ENCODE measurements at places on chromosomes 12 and 14. TPM values are rescaled to one million over a fixed set of nuclear protein-coding genes. Genes with fewer than 3 reads are reported as not detected.

GRCh38 chr14:57823015-57823660 is 42.8 kb downstream of the SLC35F4 start:
- no peak for DNase-seq

DNA sequence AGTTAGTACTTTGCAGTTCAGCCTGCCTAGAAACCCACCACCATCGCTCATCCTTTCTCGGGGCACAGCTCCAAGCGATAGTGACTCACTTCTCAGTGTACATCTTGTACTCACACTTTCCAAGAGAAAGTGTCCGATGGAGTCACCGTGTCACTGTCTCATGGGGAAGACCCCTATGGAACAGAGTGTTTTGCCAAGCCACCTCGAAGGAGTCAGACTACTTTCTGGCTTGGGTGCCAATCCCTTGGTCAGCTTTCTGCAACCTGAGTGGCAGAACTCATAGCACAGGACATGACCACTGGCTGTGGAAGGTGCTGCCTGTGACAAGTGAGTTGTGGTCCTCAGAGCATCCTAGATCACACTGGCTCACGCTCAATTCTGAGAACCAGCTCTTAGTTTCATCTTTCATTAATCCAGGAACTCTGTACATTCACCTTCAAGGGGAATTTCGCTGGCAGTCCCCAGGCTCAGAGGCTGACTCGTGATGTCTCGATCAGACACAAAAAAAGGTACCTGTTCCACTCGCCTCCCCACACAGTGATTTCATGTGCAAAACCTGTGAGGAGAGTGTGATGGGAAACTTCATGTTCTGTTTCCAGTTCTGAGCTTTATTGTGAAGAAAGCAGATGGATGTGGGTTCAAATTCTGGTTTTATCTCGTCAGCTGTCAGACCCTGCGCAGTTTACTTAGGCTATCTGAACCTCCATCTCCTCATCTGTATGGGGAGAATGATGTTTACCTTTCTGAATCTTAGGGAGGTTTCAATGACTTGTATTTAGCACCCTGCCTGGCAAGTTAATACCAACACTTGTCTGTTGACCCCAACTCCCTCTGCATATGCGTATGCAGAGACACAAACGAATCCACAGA is 127.3 kb upstream of the CCND2 start:
- DNase-seq = no peak

DNA sequence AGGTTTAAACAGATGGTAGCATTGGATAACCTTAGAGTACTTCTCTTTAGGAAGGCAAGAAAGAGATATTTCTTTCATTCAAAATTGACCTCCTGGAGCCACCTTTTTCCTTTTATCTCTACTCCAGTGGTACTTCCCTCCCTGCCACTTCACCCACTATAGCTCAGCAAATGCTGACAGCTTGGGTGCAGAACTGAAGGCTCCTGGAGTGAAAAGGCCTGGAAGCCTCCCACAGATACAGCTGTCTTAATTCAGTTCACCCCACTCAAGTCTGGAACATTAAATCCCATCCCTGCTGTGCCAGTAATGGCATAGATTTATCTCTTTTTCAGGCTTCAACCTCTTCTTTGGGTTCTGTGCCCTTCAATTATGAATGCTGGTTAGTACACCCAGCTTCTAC is 140.3 kb downstream of the NEDD1 start:
- no peak for DNase-seq

- DNase-seq = peak; percentile 75
These were observed 7.1 kb upstream of the ARL1 start for GRCh38 chr12:101414533-101415119.

DNA sequence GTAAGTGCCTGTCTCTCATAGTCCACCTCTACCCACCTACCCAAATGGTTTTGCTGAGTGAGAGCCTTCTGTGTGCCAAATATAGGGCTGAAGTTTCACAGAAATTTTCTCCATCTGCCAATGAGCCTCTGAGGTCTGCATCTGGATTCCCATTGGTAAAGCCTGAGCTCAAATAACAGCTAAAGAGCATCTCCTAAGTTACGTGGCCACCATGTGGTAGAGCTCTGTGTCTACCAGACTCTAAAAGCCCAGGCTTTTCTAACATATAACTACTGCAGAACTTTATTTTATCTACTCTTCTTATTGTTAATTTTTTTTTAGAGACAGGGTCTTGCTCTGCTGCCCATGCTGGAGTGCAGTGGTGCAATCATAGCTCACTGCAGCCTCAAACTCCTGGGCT is 16.0 kb downstream of the AMDHD1 start:
- no peak for DNase-seq

DNA sequence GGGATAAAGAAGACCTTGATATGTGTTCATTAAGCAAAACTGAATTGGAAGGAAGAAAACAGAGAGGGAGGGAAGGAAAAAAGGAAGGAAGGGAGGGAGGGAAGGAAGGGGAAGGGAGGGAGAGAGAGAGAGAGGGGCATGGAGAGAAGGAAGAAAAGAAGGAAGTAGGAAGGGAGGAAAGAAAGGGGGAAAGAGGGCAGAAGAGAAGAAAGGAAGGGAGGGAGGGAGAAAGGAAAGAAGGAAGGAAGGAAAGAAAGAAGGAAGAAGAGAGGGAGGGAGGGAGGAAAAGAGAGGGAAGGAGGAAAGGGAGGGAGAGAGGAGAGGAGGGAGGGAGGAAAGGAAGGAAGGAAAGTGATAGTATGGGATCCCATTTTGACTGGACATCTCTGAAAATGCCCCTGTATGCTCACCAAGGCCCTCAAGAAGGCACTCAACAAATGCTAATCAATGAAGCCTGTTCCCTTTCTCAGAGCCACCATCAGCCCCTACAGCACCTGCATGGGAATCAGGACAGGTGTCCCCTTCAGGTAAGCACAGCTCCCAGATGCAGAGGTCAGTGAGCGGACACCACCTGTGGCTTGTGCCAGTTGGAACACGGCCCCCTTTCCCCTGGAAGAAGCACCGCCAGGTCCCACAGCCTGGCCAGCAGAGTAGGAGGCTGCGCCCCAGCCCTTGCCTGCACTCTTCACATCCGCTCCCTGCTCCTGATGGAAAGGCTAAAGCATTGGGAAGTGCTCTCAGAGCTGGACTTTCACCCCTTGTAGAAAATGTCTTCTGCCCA is 161.4 kb upstream of the DIO3 start:
- DNase-seq = no peak

GRCh38 chr14:36339816-36340215 is 19.4 kb upstream of the MBIP start:
- no peak for DNase-seq

GRCh38 chr14:43132441-43132840 is 1374.6 kb downstream of the FSCB start:
- no peak for DNase-seq

DNA sequence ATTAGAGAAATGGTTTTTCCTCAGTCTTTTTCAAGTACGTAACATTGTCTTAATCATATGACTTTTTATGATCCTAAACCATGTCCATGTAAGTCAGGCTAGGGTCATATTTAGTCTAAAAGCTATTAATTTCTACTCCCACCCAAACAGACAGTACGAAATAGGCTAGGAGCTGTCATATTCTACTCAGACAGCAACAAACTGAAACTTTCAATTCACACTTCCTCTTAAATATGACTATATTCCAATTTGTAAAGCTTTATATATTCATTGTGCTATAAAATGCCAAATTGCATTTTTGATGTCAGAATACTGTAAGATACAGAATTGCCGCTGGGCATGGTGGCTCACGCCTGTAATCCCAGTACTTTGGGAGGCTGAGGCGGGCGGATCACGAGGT is 3.5 kb downstream of the NUP37 start:
- no peak for DNase-seq

GRCh38 chr12:122354958-122355641 is 67.4 kb downstream of the CLIP1 start:
- DNase-seq = no peak

- peak; percentile 65 for DNase-seq
These were observed 54.9 kb upstream of the OVCH1 start for GRCh38 chr12:29552324-29552927.

DNA sequence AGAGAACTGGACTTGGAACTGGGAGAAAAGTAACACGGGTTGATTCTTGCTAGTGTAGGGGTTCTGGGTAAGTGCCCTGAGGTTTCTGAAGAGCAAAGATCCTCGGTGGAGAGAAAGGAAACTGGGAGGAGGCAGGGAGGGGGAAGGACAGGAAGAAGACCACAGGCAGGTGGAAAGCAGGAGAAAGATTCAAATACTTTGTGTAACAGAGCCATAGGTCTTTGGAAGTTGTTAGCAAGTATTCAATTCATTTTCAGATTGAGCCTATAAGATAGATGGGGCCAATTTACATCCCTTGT is 1.3 kb downstream of the PNP start:
- no peak for DNase-seq

- no peak for DNase-seq
These were observed 87.8 kb downstream of the KTN1 start for GRCh38 chr14:55667801-55668200.

DNA sequence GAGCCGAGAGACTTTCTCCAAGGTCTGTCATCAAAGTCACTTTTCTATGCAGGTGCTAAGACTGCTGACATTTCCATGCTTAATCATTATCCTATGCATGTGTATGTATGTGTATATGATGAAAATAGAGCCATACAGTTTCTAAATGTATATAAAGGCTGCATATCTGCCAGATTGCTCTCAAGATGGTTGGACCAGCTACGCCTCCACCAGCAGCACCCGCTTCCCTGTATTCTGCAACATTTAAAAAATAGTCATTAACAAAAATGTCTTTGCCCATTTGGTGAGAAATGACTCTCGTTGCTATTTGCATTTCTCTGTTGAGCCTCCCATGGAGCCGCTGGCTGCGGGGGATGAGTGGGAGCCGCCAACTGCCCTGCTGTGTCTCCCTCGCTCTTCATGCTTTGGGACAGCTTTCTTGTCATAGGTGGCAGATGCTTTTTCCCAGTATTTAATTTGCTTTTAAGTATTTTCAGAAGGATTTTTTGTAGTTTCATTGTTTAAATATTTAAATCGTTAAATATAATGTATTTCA is 54.7 kb downstream of the DYNC1H1 start:
- no peak for DNase-seq

DNA sequence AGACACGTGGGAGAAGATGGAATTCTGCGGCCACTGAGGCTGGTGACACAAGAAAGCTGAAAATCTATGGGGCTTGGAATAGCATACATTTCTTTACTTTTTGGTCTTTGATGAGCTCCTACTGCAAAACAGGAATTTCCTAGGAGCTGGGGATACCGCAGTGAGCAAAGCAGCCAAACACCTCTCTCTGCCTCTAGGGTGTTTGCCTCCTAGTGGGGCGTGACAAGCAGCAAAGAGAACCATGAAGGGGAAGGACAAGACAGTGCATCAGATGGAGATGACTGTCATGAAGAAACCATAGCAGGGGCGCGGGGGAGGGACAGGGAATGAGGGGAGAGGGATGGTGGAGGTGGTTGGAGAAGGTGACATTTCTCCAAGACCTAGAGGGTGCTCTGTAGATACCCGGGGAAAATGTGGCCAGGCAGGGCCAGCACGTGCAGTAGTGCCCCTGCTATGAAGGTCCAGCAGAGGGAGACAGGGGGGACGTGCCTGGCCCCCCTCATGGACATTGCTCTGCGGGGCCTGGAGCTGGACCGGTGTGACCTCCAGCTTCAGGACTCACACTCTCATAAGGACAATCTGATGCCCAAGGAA is 58.6 kb downstream of the SERPINA3 start:
- DNase-seq = no peak

- DNase-seq = peak; percentile 12
These were observed 132.1 kb upstream of the PDZRN4 start for GRCh38 chr12:41055875-41056577.

DNA sequence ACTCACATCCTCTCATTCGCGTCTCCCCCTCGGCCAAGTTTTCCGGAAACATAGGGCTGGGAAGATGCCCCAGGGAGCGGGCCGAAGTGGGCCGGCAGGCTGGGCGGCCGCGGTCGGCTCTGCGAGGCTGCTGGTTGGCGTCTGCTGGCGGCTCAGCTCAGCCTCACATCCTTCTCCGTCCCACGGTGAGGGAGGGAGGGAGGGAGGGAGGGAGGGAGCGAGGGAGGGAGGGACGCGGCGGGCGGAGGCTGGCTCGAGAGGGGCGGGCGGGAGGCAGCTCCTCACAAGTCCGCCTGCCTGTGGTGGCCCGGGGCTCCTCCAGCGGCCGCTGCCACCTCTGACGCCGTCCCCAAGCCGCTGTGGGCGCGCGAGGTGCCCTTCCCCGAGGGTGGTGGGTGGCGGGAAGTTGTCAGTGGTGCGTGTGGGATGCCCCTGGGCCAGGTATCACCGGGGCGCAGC is 93.8 kb downstream of the RFLNA start:
- DNase-seq = peak; percentile 90

- DNase-seq = peak; percentile 30
These were observed 16.8 kb upstream of the MYL2 start for GRCh38 chr12:110937104-110937641.

DNA sequence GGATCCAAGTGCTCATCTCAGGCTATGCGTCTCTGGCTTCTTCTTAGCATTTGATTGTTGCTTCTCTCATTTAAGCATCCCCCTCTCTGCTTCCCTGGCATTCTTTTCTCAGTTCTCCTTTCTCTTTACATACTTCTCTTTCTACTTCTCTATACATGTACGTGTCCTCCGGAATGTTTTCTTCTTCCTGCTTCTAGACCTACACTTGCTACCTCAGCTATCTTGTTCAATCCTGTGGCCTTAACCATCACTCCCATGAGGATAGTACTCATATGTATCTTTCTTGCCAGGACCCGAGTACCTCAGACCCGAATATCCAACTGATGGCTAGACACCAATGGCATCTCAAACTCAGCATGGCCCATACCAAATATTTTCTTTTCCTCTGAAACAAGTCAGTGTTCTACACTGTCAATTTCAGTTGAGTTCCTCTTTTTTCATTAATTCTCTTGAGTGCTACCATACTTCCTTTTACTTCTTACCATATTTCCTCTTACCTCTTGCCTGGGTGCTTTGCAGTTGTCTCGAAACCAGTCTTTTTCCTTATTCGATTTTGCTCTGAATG is 115.1 kb upstream of the SLC38A2 start:
- DNase-seq = no peak

GRCh38 chr12:42705863-42706262 is 116.3 kb upstream of the PRICKLE1 start:
- DNase-seq = peak; percentile 86

DNA sequence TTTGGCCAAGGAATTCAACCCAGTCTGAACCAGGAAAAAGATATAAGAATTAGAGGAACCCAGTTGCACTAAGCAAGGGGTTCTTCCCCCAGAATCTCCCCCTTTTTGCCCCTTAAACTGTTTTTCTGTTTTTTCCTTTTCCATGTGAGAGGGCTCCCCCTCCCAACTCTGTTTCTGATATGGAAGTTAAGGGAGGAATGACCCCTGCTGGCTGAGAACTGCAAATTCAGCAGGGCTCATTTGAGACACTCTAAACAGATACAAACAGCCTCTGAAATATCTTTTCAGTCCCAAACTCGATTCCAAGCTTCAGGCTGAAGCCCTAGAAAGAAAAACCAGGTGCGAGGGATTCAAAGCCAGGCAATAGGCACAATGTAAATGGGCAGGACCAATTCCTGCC is 132.7 kb downstream of the SLC41A2 start:
- peak; percentile 17 for DNase-seq

GRCh38 chr14:51610771-51611170 is 40.9 kb upstream of the FRMD6 start:
- no peak for DNase-seq

The TAS2R10 gene
- total RNA-seq = 0.86 TPM

The ISCU gene
- 105 TPM for total RNA-seq

The STAB2 gene
- not detected for total RNA-seq

The IFNG-AS1 gene
- total RNA-seq = not detected

The DLK1 gene
- total RNA-seq = not detected

The PRH2 gene
- total RNA-seq = 0.32 TPM

The CPM gene
- total RNA-seq = 23.3 TPM

The LIN7A gene
- 10.4 TPM for total RNA-seq

The CCDC196 gene
- total RNA-seq = not detected

The TEX22 gene
- total RNA-seq = 0.32 TPM

The IL31 gene
- not detected for total RNA-seq

The OSBPL8 gene
- 148 TPM for total RNA-seq

The ZCCHC8 gene
- 22.5 TPM for total RNA-seq

Measured in fibroblast of villous mesenchyme (primary cell).